A549 (cell line): ENCODE measurements at places on chromosomes 4 and X.

DNA sequence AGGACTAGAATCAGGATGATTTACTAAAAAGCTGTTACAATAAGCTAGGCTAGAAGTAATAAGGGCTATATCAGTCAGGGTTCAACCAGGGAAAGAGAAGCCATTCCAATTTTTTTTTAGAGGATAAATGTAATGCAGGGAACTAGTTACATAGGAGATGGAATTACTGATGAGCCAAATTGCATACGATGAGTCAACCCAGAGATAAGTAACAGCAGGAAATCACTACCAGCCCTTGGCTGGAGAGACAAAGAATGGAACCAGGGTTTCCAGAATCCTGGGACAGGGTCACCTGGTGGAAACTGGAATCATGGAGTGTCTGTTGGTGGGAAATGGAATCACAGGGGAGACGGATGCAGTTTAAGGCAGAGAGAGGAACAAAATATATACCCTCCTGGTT is 13.1 kb upstream of the MAGEA4 start:
- DNase-seq: no peak

DNA sequence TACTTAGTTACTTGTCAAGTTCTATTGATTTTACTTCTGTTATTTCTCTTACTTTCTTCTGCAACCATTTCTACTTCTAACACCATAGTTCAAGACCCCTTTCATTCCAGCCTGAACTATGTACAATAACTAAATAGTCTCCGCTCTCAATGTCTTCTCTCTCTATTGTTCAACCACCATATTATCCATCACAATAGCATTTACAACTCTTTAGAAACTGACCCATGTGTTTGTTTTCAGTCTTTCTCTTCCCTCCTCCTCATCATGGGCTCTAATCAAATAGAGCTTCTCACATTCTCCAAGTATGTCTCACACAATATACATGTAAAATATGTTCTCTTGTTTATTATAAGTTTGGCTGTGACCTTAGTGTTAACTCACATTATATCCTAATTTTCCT is 143.6 kb downstream of the ZAR1 start:
- DNase-seq: no peak

- no peak for DNase-seq
Measured at GRCh38 chr4:182090186-182090585, 153.0 kb upstream of the TENM3 start.

- no peak for DNase-seq
Measured at GRCh38 chr4:70801265-70801809, 38.4 kb downstream of the GRSF1 start.

DNA sequence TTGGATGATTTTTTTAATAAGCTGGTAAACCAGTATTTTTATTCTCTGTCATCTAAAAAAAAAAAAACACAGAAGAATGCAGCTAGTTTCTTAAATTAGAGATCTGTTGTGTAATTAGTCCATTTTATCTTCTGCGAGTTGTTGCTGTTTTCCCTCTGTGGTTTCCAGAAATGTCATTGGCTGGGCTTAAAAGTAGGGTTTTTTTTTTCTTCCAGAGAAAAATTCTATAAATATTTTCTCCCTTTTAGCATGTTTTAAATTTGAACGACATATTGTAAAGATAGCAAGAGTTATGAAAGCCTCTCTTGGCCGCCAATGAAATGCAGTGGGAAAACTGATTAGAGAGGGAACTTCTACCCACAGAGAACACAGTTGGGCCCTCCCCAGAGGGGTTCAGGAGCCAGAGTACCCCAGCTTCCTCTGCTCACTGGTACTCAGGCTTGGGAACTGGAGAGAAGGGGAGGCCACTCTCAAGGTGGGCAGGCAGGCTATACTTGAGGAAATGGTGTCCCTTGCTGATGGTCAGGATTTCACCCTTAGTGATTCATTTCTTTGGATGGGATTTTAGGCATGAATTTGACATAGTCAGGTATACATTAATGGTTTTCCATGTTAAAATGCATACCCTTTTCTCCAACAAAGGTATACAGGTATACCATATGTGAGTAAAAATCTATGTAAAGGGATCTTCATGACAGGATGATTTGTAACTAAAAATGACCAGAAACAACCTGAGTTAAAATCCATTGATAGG is 166.1 kb downstream of the BCOR start:
- DNase-seq: no peak

- DNase-seq: no peak
Measured at GRCh38 chrX:152850465-152850864, 19.6 kb downstream of the NSDHL start.

- no peak for DNase-seq
Measured at GRCh38 chrX:642436-643240, 12.0 kb downstream of the SHOX start.

DNA sequence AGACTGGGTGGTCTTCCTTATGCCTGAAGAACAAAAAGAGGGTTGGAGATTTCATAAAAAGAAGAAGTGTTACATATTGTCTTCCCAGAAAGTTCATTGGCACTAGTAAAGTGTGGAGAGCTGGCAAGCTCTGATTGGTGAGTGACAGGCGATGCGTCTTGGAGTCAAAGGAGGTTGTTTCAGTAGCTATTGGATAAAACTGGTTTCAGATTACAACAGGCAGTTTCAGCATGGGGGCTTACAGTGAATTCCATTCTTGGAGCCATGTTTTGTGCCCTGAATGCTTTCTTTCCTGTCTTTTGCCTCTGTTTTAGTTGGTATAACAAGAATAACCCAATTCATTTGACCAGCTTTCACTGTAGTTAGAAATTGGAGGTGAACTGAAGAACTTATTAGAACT is 750.5 kb downstream of the ADGRL3 start:
- no peak for DNase-seq

DNA sequence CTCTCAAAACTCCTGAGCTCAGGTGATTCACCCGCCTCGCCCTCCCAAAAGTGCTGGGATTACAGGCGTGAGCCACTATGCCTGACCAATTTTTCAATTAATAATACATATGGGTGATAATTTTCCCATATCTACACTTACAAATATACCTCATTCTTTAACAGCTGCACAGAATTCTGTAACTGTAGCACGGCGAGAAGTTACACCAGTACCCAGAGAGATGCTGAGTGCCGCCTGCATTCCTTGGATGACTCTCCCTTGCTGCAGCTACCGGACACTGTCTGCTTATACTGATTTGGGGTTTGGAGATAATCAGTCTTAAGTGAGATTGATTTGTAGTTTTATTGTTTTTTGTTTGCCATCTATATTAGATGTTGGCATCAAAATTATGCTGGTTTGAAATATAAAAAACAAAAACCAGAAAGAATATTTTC is 5.8 kb downstream of the TIFA start:
- DNase-seq: no peak

GRCh38 chrX:42824541-42824940 is 46.6 kb upstream of the PPP1R2C start:
- DNase-seq: no peak

DNA sequence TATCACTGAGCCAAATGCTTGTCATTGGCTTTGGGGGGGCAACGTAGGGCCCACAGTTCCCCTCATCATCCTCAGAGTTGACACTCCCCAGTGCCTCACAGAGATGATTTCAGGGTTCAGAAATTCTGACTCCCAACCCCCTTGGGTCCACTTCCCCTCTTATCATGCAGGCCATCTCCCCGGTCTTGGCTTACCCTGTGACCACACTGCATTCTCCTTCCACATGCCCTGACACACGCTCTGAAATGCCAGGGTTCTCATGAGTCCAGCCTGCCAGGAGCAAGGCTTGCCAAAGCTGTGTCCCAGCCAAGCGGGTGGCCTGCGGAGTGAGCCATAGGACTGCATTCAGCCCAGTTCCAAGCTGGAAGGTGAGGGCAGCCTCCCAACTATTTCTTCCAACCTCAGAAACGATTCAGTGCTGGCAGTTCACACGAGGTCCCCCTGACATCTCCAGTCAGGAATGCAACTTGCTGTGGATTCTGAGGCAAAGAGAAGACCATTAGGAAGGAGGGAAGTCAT is 101.2 kb downstream of the SMIM20 start:
- no peak for DNase-seq

DNA sequence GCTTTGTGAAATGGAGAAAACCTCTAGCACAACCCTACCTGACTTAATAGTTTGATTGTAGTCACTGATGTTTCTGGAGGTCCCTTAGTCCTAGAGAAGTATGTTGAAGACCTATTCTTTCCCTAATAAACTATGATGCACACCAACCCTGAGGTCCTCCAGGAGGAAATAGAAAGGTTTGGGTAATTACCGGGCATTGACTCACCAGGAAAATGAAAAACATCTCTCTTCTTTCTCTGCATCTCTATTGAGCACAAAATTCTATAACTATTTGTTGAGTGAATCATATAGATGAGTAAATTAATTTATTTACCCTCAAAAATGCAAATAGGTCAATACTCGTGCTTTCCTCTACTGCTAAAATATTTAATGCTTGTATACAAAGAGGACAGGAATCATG is 582.4 kb upstream of the FAM241A start:
- no peak for DNase-seq

DNA sequence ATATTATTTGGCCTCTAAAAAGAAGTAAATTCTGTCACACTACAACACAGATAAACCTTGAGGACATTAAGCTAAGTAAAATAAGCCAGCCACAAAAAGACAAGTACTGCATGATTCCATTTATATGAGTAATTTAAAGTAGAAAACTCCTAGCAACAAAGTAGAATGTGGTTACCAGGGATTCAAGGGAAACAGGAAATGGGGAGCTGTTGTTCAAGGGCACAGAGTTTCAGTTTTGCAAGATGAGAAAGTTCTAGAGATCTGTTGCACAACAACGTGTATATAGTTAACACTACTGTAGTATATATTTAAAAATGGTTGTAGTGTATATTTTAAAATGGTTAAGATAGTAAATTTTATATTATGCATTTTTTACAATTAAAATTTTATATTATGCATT is 25.4 kb downstream of the SEC31A start:
- peak; percentile 49 for DNase-seq

DNA sequence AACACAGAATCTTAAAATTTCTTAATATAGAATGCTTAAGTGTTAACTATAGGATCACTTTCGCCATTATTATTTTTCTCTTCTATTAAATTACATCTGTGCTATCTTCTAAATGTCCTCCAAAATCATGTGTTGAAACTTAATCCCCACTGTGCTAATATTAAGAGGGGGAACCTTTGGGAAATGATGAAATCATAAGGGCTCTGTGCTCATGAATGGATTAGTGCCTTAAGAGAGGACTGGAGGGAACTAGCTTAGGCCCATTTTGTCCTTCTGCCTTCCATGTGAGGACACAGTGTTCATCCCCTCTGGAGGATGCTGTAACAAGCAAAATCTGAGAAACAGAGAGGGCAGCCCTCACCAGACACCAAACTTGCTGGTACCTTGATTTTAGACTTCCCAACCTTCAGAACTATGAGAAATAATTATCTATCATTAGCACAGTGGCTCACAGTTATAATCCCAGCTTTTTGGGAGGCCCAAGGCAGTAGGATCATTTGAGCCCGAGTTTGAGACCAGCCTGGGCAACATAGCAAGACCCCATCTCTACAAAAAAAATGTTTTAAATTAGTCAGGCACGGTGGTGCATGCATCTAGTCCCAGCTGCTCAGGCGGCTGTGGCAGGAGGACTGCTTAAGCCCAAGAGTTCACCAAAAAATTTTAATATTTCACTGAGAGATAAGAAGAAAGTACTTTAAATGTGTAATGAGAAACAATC is 26.3 kb downstream of the KLHL8 start:
- no peak for DNase-seq
